ENCODE measurements at places on chromosomes 12 and 14. TPM values are rescaled to one million over a fixed set of nuclear protein-coding genes. Genes with fewer than 3 reads are reported as not detected.

GRCh38 chr12:45468751-45469615 is 253.1 kb downstream of the ANO6 start:
- DNase-seq: no peak

- no peak for DNase-seq
Measured at GRCh38 chr12:62658910-62659309, 192.3 kb downstream of the MON2 start.

DNA sequence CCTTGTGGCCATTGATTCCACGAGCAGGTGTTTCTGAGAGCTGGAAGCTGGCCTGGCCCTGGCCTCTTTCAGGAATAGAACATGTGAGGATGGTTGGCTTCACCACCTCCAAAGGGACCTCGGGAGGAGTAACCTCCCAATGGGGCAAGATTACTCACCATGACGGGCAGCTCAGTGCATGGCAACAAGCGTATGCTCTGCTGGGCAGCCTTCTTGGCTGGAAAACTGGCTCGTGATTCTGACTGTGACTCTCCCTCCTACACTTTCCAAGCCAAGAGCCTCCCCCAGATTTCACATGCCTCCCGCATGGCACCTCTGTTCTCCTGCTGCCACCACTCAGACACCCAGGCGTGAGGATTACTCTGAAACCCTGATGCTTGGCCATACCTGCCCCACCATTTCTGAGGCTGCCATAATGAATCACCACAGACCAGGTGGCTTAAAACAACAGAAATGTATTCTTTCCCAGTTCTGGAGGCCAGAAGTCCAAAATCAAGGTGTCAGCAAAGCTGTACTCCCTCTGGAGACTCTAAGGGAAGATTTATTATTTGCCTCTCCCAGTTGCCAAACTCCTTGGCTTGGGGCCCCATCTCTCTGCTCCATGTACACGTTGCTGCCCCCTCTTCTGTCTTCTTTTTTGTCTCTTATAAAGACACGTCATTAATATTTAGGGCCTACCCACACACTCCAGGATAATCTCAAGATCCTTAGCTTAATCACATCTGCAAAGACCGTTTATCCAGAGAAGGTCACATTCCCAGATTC is 215.9 kb downstream of the CHST11 start:
- DNase-seq: no peak

DNA sequence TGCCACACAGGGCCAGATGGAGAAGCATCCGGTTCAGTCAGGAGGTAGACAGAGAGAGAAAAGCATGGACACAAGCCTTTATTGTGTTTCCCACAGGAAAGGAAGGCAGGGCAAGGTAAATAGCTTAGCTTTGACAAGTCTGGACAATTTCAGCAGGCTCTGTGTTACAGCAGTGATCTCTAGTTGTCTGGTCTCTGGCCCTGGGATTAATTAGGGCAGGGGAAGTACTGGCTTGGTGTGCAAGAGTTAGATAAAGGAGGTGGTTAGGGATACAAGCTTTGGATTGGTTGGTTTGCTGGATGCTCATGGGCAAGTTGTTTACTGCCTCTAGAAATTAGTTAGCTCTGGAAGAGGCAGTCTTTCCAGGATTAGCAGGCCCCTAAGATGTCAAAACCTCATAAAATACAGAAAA is 15.1 kb upstream of the NGDN start:
- no peak for DNase-seq

GRCh38 chr12:75964150-75964549 is 67.4 kb downstream of the PHLDA1 start:
- DNase-seq: no peak

GRCh38 chr12:61780435-61780834 is 479.8 kb upstream of the USP15 start:
- no peak for DNase-seq

GRCh38 chr12:120943482-120943881 is 34.9 kb upstream of the HNF1A start:
- no peak for DNase-seq

DNA sequence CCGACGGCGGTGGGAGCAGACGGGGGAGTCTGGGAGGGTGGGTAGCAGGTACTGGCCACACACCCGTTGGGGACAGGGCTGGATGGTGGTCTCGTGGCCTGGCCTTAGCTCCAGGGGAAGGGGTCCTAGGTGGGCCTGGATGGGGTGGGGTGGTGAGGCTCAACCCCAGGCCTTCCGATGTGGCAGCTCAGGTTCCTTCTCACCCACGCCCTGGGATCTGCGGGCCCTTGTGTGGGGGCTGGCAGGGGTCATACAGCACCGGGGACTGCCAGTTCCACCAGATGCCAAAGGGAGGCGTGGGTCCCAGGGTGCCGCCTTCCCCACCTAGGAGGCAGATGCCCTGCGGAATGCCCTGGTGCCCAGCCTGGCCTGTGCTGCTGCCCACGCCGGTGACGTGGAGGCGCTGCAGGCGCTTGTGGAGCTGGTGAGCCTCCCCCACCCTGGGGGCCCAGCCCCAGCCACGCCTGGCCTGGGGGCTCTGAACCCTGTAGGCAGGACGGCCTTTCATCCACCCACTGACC is 21.0 kb downstream of the ASPG start:
- DNase-seq: no peak

DNA sequence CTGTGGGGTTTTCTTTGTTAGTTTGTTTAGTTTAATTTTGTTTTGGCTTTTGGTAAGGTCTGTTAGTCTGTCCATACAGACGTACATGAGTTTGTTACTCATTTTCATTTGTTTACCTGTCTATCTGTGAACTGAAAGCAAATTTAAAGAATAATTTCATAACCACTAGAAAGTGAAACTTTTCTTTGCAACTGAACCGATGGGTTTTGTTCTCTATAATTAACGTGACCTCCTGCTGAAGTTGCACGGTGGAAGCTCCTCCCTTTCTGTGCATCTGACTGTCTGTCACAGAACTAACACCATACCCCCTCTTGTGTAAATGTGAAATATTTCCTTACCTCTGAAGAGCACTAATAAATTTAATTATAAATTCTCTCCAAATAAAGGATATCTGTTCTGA is 595.5 kb downstream of the GALC start:
- DNase-seq: no peak

DNA sequence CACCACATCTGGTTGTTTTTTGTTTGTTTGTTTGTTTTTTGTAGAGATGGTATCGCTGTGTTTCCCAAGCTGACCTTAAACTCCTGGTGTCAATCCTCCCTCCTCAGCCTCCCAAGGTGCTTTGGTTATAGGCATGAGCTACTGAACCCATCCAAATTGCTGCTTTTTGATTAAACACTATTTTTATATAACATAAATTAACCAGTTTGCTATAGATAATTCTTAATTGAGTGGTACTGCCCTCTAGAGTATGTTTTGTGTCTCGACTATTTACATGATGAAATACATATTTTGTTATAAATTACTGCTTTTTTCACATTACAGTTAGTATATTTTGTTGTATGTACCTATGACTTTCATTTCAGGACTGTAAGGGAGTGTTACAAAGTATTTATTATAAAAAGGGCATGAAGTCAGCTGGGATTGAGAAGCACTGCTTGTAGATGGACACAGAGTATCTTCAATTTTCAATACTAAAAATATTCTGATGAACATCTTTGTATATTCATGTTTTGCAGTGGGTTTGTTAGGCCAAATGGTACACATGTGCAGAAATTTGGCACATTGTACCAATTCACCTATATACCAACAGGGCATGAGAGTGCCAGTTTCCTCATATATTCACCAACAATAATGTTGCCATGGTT is 14.9 kb upstream of the SCAF11 start:
- DNase-seq: no peak

DNA sequence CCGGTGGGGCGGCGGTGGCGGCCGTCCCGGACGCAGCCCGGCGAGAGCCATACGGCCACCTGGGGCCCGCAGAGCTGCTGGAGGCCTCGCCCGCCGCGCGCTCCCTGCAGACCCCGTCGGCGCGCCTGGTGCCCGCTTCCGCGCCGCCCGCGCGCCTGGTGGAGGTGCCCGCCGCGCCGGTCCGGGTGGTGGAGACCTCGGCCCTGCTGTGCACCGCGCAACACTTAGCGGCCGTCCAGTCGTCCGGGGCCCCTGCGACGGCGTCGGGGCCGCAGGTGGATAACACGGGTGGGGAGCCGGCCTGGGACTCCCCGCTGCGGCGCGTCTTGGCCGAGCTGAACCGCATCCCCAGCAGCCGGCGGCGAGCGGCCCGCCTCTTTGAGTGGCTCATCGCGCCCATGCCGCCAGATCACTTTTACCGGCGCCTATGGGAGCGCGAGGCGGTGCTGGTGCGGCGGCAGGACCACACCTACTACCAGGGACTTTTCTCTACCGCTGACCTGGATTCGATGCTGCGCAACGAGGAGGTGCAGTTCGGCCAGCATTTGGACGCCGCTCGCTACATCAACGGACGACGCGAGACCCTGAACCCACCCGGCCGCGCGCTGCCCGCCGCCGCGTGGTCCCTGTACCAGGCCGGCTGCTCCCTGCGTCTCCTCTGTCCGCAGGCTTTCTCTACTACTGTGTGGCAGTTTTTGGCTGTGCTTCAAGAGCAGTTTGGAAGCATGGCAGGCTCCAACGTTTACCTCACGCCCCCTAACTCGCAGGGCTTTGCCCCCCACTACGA is 716 bp downstream of the RIOX1 start:
- DNase-seq: peak; percentile 79

DNA sequence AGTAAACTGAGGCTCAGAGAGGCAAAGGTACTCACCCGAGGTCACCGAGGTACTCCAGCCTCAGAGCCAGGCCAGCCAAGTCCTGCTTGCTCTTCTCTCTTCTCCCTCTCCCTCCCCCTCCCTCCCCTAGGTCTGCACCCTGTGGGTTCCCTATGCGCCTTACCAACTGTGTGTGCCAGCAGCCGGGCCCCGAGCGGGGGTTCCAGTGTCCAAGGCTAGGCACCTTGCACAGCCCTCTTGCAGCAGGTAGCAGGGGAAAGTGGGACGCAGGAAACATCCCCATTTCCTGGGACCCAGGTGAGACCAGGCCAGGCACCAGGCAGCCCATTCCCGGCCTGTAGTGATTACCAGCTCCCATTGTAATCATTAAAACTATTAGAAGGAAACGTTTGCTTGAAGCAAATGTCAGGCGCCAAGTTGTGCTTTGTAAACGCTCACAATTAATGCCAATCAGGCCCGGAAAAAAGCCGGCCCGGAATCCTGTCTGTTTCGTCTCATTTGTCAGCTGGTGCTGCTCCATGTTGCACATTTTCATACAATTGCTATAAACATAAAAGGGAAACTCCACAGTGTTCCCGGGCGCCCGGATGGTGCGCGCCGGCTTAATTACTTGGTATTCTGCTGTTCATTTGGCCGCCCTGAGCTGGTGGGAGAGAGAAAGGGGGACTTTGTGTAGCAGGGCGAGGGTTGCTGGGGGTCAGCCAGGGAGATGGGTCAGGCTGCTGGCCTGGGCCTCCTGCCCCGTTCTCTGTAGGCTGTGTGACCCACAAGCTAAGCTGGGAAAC is 11.9 kb downstream of the FAM222A start:
- DNase-seq: no peak

- DNase-seq: no peak
Measured at GRCh38 chr14:51039252-51039651, 55.7 kb downstream of the TRIM9 start.

GRCh38 chr14:93132472-93133065 is 16.8 kb upstream of the ITPK1 start:
- DNase-seq: peak; percentile 32

- no peak for DNase-seq
Measured at GRCh38 chr12:45432710-45433109, 216.8 kb downstream of the ANO6 start.

GRCh38 chr14:102451064-102451352 is 58.6 kb downstream of the ANKRD9 start:
- no peak for DNase-seq

- DNase-seq: no peak
Measured at GRCh38 chr12:18703321-18703720, 34.5 kb downstream of the PLCZ1 start.

Gene TSPAN19
- total RNA-seq: not detected

Gene PLCZ1
- not detected for total RNA-seq

Gene FAM216A
- total RNA-seq: 14.7 TPM

Gene TGM1
- total RNA-seq: 4.4 TPM

Gene KRT77
- total RNA-seq: not detected

Gene TBX3
- not detected for total RNA-seq

Measured in activated CD4-positive, alpha-beta memory T cell treated with anti-CD3 and anti-CD28 coated beads, Interleukin-2, amount 10 ng/mL, durations not matched to agents 7 days and 5 days (primary cell).